ENCODE measurements at places on chromosomes 3 and 15.

GRCh38 chr15:51688863-51689262 is 7.6 kb downstream of the SCG3 start:
- DNase-seq: no peak

GRCh38 chr3:38219609-38220197 is 45.9 kb upstream of the SLC22A13 start:
- DNase-seq: no peak

GRCh38 chr3:156674911-156675829 is 780 bp downstream of the TIPARP start:
- DNase-seq: peak; percentile 70

DNA sequence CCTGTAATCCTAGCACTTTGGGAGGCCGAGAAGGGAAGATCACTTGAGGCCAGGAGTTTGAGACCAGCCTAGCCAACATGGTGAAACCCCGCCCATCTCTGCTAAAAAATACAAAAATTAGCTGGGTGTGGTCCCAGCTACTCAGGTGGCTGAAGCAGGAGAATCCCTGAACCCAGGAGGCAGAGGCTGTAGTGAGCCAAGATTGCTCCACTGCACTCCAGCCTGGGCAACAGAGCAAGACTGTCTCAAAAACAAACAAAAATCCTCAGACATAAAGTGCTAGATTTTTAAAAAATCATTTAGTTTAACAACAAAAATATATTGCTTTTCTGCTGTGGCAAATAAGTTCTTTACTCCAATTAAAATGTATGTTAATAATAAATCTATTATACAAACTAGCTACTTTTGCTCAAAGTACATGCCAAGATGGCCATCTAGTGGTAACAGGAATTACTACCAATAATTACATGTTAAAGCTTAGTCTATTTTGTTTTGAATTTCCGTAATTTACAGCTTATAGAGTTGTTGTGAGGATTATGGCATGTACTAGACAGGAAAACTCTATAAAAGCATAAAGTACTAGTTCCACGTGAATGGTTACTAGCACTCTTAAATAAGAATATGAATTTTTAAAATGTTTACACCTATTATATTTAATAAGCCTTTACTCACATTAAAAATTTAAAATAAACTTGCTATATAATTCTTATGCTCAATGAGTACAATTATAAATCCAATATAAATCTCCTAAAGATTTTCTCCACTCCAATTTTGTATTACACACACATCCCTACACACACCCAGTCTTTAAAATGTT is 39.0 kb downstream of the GABPB1 start:
- DNase-seq: peak; percentile 8

- DNase-seq: no peak
Measured at GRCh38 chr15:50249704-50250103, 15.8 kb downstream of the HDC start.

GRCh38 chr15:77580996-77581682 is 51.6 kb downstream of the LINGO1 start:
- DNase-seq: no peak

- no peak for DNase-seq
Measured at GRCh38 chr15:56775641-56776040, 42.3 kb upstream of the ZNF280D start.

GRCh38 chr3:63933459-63933858 is 21.3 kb upstream of the SCAANT1 start:
- no peak for DNase-seq

Measured in NCI-H146 (cell line).